AG04450 (cell line): ENCODE measurements at places on chromosomes 11 and 22. TPM values are rescaled to one million over a fixed set of nuclear protein-coding genes. Genes with fewer than 3 reads are reported as not detected.

- DNase-seq, result no peak
These were observed at the start of gene CLDN5 for GRCh38 chr22:19524170-19525115. TSS of gene CLDN5 (minus strand) at chr22:19524410. CDS start at chr22:19524255, 155 bp downstream.

DNA sequence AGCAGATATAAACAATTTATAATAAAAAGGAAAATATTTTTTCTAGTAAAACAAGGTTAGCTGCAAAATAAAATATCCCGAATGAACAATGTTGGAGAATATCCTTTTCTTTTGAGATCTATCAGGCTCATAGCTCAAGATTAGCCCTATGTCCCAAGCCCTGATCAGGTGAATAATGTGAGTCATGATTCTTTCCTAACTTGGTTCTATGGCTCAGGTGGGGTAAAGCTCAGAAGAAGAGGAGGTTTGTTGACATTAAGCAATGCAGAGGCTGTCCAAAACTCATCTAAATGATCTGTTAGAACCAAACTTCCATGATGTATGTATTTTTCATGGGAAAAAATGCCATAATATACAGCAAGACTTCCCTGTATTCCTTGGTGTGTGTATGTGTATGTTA is 86.1 kb downstream of the TRIM44 start:
- no peak for DNase-seq

DNA sequence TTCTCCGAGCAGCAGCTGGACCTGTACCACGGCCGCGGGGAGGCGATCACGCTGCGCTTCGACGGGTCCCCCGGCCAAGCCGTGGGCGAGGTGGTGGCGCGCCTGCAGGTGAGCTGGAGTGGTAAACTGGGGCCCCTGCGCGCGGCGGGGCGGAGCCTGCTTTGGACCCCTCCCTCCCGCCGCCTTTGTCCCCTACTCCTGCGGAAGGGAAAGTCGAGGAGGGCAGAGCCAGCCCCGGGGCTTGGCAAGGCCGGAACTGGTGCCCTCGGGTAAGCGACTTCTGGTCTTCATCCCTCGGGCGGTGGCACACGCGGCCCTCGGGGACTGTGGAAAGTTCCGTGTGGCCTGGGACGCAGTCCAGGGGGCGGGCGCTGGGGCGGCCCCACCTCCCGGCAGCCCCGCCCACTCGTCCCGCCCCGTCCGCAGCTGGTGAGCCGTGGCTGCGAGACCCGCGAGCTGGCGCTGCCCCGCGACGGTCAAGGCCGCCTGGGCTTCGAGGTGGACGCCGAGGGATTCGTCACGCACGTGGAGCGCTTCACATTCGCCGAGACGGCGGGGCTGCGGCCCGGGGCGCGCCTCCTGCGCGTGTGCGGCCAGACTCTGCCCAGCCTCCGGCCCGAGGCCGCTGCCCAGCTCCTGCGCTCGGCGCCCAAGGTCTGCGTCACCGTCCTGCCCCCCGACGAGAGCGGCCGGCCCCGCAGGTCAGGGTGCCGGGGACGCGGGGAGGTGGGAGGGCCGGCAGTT is 9.2 kb downstream of the SIPA1 start:
- DNase-seq, result no peak

APOA4 gene
- polyA plus RNA-seq, result not detected in 2 replicates

SHISA8 gene
- polyA plus RNA-seq, result not detected in 2 replicates

OR4D10 gene
- polyA plus RNA-seq, result not detected in 2 replicates
